Ovary (tissue), 10 donors: ENCODE measurements at places on chromosomes 2 and 18. TPM values are rescaled to one million over a fixed set of nuclear protein-coding genes. Genes with fewer than 3 reads are reported as not detected.

Gene CD8B2
- total RNA-seq, result not detected

Gene LIMS4
- total RNA-seq, result 2.4 TPM

Gene MROH2A
- not detected for total RNA-seq

- no peak for DNase-seq
Measured at GRCh38 chr18:74040459-74041332, 106.9 kb downstream of the FBXO15 start.

- no peak for DNase-seq
Measured at GRCh38 chr2:200051611-200051945, 96.2 kb downstream of the MAIP1 start.

GRCh38 chr2:157815421-157815820 lies 60.7 kb downstream of the ACVR1 start:
- no peak for DNase-seq

- no peak for DNase-seq
Measured at GRCh38 chr18:35071819-35072247, 30.6 kb downstream of the MAPRE2 start.

DNA sequence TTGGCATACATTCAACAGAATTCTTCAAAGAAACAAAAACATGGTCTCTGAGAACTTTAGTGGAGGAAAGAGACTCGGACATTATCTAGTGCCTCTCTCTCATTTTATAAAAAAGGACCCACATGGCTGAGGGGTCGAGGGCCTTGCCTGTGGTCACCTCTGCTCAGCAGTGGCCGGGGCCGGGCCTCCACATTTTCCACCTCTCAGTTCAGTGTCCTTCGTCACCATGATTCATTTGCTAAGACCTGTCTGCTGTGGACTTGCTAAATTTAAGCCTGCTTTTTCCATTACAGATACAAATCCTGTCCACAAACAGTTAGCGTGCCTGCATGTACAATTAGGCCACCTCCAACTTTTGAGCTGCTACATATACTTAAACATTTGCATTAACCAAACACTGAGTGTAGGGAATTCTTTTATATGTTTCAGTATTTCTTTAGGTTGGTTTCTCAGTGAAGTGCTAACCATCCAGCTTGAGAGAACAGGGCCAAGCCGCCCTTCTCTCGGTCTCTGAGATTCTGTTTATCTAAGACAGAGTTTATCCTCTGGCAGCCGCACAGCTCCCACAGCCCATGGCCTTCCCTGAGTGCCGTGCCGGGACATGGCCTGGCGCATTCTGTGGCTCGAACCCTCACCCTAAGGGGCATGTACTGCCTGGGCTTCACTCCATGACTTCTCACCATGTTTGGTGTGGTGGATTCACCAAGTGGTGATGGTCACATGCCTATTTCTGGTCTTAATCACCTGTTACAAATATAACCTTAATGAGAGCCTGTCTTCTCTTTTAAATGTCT lies 46.2 kb downstream of the COA5 start:
- no peak for DNase-seq

- no peak for DNase-seq
Measured at GRCh38 chr2:219207134-219207883, 727 bp downstream of the ZFAND2B start.

GRCh38 chr2:232658217-232658785 lies 24.9 kb downstream of the EFHD1 start:
- no peak for DNase-seq

- DNase-seq, result no peak
Measured at GRCh38 chr2:122186761-122187222, 431.3 kb downstream of the TSN start.

DNA sequence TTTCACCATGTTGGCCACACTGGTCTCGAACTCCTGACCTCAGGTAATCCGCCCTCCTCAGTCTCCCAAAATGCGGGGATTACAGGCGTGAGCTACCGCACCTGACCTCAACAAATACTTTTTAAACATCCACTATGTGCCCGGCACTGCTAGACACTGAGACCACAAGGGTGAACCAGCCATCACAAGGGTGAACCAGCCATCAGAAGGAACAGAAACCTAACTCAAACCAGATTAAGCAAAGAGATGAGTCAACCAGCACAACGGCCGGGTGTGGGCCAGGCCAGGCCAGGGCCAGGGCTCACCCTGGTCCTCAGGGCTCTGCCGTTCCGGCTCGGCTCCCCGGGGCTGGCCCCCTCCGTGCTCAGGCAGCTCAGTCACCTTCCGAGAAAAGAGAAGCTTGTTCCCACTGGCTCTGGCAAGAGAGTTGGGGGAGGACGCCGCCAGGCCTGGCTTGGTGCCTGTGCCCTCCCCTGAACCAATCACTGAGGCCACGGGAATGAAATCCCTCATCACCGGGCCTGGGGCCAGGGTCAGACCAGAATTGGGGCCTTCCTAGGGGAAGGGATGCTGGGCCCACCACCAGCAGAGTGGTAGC lies 4.4 kb downstream of the TEX44 start:
- peak; percentile 59 for DNase-seq

DNA sequence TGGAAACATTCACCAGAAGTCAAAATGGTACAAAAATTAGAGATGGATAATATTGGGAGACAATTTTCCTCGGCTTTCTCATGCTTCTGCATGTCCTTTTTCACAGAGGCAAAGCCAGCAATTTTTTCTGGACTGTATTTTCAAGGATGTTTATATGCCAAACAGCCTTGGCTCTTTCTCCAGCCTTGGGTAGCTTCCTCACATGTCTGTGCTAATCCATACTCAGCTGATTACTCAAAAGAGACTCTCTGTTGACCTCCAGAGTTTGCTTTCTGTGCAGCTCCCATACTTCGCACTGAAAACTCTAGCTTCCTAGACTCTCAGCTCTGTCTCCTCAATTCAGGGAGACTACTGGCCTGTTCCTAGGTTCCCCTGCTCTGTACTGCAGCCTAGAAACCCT lies 10.6 kb downstream of the C18orf63 start:
- DNase-seq, result no peak

DNA sequence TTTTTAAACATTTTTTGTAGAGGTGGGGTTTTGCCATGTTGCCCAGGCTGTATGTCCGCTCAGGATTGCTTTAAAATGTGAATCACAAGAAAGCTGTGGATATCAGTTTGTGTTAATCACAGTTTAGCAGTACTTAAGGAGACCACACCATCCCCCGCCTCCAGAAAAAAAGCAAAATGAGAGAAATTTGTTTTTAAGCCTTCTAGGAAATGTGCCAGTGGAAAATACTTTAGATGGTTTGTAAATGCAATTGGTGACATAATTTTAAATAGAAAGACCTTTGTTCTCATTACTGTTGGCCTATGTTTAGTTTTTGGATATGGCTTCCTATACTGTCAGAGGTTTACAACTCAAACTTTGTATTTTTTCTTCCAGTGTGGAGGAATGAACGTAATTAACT lies 27.0 kb downstream of the GCA start:
- no peak for DNase-seq

GRCh38 chr2:169808221-169808620 lies 9.6 kb downstream of the SSB start:
- no peak for DNase-seq

- DNase-seq, result no peak
Measured at GRCh38 chr2:26782876-26783704, 2.8 kb upstream of the CENPA start.

GRCh38 chr2:64565949-64566710 lies 42.0 kb downstream of the AFTPH start:
- no peak for DNase-seq
